ENCODE measurements at places on chromosomes 2 and 18. TPM values are rescaled to one million over a fixed set of nuclear protein-coding genes. Genes with fewer than 3 reads are reported as not detected.
A peak's percentile ranks its signal among the peaks of the same experiment; 100 is the strongest.

The ARHGEF4 gene
- total RNA-seq = 3.6 TPM

The SERPINB11 gene
- total RNA-seq = not detected

The ERICH2 gene
- total RNA-seq = not detected

The HRH4 gene
- 0.21 TPM for total RNA-seq

The CDCA7 gene
- 1.9 TPM for total RNA-seq

The KCNJ3 gene
- 1.0 TPM for total RNA-seq

The LIMS1 gene
- 185 TPM for total RNA-seq

The ALPG gene
- total RNA-seq = not detected

The VWA3B gene
- total RNA-seq = 0.24 TPM

The GDF7 gene
- total RNA-seq = 0.94 TPM

The SERPINB12 gene
- total RNA-seq = not detected

The NYAP2 gene
- total RNA-seq = 0.56 TPM

The MDH1B gene
- total RNA-seq = 0.32 TPM

The ATP6V1B1 gene
- not detected for total RNA-seq

The NRBP1 gene
- 99.7 TPM for total RNA-seq

DNA sequence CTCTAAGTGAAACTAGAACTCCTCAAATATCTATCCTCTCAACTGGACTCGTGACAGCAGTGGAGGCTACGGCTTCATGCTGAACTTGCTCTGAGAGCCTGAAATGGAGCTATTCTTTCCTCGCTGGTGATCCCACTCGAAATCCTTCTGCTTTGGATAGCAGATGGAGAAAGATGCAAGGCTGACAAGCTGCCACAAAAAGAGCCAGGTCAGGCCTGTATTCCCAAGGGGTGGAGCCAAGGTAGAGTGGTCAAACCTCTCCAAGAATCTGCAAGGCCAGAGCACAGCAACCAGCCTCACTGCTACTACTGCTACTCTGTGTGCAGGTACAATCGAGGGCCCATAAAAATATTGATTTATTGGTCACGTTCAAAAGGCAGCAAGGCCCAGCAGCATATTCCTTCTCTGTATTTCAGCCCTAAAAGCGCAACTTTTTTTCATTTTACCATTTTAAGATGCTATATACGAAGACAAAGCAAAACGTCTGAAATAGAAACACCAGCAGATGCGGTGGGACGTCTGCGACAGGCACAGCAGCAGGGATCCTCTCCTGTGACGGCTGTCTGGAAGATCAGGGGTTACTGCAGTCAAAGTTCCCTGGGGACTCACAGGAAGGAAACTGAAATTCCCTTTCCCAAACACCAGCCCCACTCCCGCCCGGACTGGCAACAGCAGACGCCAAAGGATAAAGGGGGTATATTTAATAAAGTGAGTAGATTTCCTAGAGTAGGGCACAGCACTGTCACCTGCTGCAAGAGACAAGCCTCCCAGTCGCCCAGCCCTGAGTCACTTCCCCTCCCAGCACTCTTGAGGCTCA is 2.4 kb downstream of the SPRED2 start:
- H3K36me3 ChIP-seq = no peaks in the 10 kb centered on the region
- peaks cover 8% of the 10 kb centered on the region for H3K4me1 ChIP-seq
- peak; percentile 55 for DNase-seq
- H3K4me3 ChIP-seq = peak overlapping the region; percentile 87
- peak overlapping the region; percentile 75 for H3K27ac ChIP-seq

GRCh38 chr2:30249354-30249753 is 18.0 kb downstream of the LBH start:
- no peak overlapping the region for H3K27ac ChIP-seq
- H3K36me3 ChIP-seq = no peaks in the 10 kb centered on the region
- H3K4me3 ChIP-seq = no peak overlapping the region
- DNase-seq = no peak

DNA sequence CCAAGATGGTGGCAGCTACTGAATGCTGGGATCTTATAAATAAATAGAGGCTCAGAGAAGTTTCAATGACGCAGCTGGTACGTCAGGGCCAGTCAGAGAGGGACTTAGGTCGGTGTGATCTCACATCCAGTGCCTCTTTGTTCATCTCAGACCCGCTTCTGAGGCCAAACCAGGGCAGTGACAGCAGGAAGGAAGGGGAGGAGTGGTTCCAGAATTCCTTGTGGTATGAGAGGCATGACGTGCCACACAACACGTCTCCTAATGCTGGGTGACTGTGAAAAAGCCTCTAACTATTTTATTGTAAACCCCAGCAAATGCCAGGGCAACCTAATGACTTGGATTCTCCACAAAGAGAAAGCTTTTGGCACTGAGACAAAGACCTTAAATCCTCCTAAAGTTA is 423.3 kb downstream of the LPIN1 start:
- peaks cover 19% of the 10 kb centered on the region for H3K4me1 ChIP-seq
- no peak overlapping the region for H3K4me3 ChIP-seq
- peak overlapping the region; percentile 62 for H3K27ac ChIP-seq
- no peaks in the 10 kb centered on the region for H3K36me3 ChIP-seq
- peak; percentile 35 for DNase-seq

DNA sequence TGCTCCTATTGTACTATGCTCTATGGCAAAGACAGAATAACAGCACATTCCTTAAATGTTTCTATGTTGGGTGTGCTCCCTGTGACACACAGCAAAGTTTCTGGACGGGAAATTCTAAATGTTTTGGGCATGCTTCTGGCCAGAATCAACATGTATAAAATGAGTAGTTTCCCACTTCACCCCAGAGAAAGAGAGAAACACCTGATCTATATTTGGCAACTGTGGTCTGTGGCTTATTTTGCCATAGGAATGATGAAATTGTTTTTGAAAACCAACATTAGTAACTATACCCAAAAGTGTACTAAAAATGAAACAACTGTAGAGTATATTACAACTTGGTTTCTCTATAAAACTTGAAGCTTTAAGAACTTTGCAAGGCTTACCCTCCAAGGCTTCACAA is 89.1 kb downstream of the RAD51AP2 start:
- H3K4me1 ChIP-seq = no peaks in the 10 kb centered on the region
- no peak for DNase-seq
- no peak overlapping the region for H3K4me3 ChIP-seq
- no peaks in the 10 kb centered on the region for H3K36me3 ChIP-seq
- H3K27me3 ChIP-seq = no peaks in the 10 kb centered on the region

GRCh38 chr2:159351977-159352376 is 65.5 kb upstream of the WDSUB1 start:
- H3K4me3 ChIP-seq = no peak overlapping the region
- peaks cover 4% of the 10 kb centered on the region for H3K36me3 ChIP-seq
- no peak for DNase-seq
- H3K27ac ChIP-seq = no peak overlapping the region
- no peaks in the 10 kb centered on the region for H3K27me3 ChIP-seq

GRCh38 chr2:217219164-217219520 is 359.3 kb upstream of the TNP1 start:
- H3K4me1 ChIP-seq = peaks cover 9% of the 10 kb centered on the region
- H3K36me3 ChIP-seq = no peaks in the 10 kb centered on the region
- H3K27me3 ChIP-seq = no peaks in the 10 kb centered on the region
- peak overlapping the region; percentile 52 for H3K27ac ChIP-seq
- DNase-seq = no peak

DNA sequence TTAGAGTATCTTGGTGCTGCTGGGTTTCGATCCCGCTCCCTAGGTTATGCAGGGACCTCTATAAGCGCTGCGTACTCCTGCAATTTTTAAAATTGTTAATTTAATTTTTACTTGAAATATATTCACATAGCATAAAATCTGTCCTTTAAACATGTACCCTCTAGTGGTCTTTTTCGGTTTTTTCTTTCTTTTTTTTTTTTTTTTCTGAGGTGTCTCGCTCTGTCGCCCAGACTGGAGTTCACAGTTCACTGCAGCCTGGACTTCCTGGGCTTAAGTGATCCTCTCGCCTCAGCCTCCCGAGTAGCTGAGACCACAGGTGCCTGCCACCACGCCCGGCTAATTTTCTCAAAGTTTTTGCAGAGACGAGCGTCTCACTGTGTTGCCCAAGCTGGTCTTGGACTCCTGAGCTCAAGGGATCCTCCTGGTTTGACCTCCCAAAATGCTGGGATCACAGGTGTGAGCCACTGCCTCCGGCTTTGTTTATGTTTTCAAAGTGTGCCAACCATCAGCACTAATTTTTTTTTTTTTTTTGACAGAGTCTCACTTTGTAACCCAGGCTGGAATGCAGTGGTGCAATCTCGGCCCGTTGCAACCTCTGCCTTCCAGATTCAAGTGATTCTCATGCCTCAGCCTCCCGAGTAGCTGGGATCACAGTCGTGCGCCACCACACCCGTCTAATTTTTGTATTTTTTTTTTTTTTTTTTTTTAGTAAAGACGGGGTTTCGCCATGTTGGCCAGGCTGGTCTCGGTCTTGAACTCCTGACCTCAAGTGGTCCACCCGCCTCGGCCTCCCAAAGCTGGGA is 585 bp upstream of the MOB1A start:
- H3K27ac ChIP-seq = peak overlapping the region; percentile 79
- H3K36me3 ChIP-seq = no peaks in the 10 kb centered on the region
- DNase-seq = no peak

- H3K27ac ChIP-seq = no peak overlapping the region
- no peak for DNase-seq
- no peaks in the 10 kb centered on the region for H3K36me3 ChIP-seq
- H3K4me1 ChIP-seq = no peaks in the 10 kb centered on the region
Measured at GRCh38 chr2:149365931-149366583, 35.7 kb downstream of the LYPD6 start.

DNA sequence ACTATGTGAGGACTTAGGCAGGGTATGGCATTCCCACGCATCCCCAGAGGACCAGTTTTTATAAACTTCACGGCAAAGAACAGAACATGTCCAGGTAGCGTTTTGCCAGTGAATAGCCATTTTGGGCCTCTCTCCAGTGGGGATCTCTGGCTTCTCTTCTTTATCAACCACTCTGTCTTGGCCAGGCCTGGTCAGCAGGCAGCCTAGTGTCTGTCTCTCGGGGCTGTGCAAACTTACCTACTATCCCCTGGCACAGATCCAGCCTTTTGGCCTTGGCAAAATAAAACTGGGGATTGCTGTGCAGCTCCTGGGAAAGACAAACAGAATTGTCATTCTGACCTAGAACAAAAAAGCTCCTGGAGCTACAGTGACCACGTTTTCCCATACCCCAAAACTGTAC is 14.5 kb downstream of the CAPN14 start:
- no peak overlapping the region for H3K4me3 ChIP-seq
- no peaks in the 10 kb centered on the region for H3K36me3 ChIP-seq

DNA sequence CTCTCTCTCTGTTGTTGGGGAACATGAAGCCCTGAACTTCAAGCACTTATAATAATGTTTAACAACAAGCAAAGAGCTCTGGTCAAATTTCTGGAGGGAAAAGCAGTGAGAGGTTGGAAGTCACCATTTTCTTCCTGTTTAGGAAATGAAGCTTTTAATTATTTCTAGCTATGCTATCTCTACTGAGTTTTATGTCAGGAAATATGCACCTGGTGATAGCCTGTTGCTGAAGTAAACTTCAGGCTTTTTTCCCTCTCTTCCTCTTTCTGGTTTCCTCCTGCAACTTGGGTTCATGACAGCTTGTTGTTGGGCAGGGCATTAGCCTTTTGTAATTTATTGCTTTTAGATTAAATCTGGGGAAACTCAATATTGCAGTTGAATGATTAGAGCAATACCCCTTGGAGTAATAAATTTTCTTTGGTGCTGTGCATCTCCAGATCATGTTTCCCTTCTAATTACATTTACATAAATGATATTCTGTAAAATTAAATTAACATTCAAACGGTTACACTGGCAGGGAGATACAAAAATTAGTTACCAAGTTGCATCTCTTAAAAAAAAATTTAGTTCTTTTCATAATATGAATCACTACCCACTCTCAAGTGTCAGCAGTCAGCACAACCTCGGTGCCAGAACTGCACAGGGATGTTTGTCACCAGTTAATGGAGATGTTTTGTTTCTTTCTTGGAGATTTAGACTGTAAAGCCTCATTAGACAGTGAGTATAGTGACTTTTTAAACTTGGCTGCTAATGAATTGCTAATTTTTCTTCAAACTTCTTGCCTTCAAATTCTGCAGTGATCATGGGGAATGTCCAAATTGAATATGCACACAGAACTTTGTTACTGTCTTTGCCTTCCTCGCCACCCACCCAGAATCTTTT is 466.6 kb upstream of the ETAA1 start:
- no peak for DNase-seq
- no peak overlapping the region for H3K4me3 ChIP-seq

GRCh38 chr18:9762526-9762925 is 54.4 kb downstream of the RAB31 start:
- H3K4me1 ChIP-seq = no peaks in the 10 kb centered on the region
- no peaks in the 10 kb centered on the region for H3K27me3 ChIP-seq

- H3K4me3 ChIP-seq = no peak overlapping the region
- no peaks in the 10 kb centered on the region for H3K27me3 ChIP-seq
- H3K27ac ChIP-seq = no peak overlapping the region
- H3K36me3 ChIP-seq = no peaks in the 10 kb centered on the region
- DNase-seq = no peak
Measured at GRCh38 chr2:191167766-191168165, 17.0 kb upstream of the STAT4 start.

DNA sequence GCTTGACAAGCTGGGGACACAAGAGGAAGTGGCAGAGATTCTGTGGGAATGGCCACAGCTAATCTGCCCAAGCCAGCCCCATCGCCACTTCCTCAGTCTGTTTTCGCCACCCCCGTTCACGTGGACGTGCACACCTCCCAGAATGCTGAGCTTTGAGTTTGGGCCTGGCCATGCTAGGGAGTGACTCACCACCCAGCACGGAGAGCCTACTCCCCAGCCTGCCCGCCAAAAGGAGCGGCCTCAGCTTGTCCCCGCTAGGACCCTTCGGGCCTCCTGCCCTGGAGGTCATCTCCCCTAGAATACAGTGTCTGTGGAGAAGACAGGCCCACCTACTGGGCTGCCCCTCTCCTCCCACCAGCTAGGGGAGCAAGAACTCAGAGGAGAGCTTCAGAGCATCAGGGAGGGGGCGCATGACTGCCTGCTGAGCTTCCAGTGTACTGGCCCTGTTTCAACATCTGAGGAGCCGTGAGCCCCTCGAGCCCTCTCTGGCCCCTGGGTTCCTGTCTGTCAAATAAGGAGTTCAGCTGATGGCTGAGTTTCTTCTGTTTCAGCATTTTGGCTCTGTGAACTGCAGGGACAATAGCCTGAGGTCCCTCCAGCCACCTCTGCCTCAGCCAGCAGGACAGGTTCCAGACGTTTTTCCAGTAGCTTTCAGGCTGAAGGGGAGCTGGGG is 5.1 kb downstream of the SLC35F6 start:
- H3K4me3 ChIP-seq = no peak overlapping the region
- DNase-seq = peak; percentile 88
- peak overlapping the region; percentile 71 for H3K27ac ChIP-seq
- H3K36me3 ChIP-seq = no peaks in the 10 kb centered on the region
- no peaks in the 10 kb centered on the region for H3K27me3 ChIP-seq
- H3K4me1 ChIP-seq = peaks cover 62% of the 10 kb centered on the region

- no peak for DNase-seq
- H3K27ac ChIP-seq = no peak overlapping the region
- H3K4me3 ChIP-seq = no peak overlapping the region
- no peaks in the 10 kb centered on the region for H3K27me3 ChIP-seq
- H3K4me1 ChIP-seq = no peaks in the 10 kb centered on the region
Measured at GRCh38 chr2:5144159-5144558, 548.0 kb upstream of the SOX11 start.
